ENCODE measurements at places on chromosomes 16 and 17. TPM values are rescaled to one million over a fixed set of nuclear protein-coding genes. Genes with fewer than 3 reads are reported as not detected.

GRCh38 chr16:23950291-23950894 is 114.6 kb downstream of the PRKCB start:
- DNase-seq, result no peak

- no peak for DNase-seq
Measured at GRCh38 chr17:79033741-79034501, 10.0 kb downstream of the C1QTNF1 start.

The SALL1 gene
- polyA plus RNA-seq, result 0.61 TPM

DNA sequence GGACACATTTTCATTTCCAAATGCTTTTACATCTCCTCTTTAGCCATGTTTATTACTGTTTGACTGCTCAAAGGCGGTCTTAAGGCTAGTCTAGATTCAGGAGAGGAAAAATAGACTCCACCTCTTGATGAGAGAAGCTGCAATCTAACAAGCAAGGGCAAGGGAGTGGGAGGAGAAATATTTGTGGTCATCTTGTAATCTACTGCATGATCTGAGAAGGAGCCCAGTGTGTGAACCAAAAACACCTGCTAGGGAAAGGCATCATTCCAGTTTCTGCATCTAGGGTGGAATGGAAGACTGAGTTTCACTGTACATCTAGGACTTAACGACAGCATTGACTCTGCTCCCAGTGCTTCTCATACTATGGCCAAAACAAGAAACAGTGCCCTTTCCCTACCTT is 232.2 kb upstream of the HS3ST3A1 start:
- DNase-seq, result no peak

The PRCD gene
- 8.6 TPM for polyA plus RNA-seq

The KRTAP9-2 gene
- not detected for polyA plus RNA-seq

DNA sequence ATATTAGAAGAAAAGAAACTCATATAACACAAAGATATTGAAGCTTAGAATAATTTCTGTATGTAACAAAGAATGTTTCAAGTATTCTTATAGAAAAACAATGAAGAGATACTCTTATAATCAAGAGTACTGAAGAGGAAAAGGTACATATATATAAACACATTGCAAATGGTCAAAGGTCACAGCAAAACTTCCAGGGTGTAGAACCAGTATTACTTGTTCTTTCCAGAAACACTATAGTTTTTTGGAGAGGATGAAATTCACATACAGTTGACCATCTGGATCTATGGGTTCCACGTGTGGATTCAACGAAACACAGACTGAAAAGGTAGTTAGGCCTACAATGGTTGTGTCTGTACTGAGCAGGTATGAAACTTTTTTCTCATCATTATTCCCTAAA is 22.6 kb downstream of the PRPSAP1 start:
- DNase-seq, result no peak

The TMEM88 gene
- 12.0 TPM for polyA plus RNA-seq

GRCh38 chr17:1414001-1414574 is 14.1 kb upstream of the YWHAE start:
- no peak for DNase-seq

DNA sequence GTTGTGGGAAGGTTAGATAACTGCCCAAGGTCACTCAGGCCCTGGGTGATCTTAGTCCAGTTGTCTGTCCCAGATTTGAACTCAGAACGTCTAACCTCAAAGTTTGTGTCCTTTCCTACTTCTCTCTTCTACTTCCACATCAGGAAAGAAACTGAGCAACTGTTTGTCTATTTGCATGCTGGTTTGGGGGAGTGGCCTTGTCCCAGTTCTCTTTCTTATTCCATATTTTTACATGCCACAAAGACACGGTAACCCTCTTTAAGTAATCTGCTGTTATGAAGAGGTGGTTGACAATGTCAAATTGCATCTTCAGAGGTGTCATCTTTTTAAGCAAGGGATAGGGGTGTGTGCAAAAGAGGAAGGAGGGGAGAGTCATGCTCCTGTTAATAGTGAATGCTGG is 432.5 kb downstream of the HS3ST3B1 start:
- no peak for DNase-seq

DNA sequence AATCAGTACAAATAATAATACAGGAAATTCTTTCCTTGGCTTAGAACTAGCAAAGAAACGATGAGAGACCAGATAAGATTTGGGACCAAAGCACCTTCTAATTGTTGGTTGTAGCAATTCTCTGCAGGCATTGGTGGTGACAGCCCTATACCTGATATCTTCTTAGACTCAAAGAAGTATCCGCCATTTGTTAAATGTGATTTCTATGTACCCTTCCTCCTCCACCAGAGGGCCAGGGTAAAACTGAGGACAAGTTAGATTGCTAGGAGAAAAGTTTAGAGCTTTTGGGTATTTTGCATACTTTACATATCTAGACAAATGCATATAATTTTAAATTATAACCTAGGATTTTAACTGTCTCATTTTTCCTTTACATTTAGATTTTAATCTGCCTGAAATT is 304.3 kb downstream of the HS3ST4 start:
- DNase-seq, result no peak

DNA sequence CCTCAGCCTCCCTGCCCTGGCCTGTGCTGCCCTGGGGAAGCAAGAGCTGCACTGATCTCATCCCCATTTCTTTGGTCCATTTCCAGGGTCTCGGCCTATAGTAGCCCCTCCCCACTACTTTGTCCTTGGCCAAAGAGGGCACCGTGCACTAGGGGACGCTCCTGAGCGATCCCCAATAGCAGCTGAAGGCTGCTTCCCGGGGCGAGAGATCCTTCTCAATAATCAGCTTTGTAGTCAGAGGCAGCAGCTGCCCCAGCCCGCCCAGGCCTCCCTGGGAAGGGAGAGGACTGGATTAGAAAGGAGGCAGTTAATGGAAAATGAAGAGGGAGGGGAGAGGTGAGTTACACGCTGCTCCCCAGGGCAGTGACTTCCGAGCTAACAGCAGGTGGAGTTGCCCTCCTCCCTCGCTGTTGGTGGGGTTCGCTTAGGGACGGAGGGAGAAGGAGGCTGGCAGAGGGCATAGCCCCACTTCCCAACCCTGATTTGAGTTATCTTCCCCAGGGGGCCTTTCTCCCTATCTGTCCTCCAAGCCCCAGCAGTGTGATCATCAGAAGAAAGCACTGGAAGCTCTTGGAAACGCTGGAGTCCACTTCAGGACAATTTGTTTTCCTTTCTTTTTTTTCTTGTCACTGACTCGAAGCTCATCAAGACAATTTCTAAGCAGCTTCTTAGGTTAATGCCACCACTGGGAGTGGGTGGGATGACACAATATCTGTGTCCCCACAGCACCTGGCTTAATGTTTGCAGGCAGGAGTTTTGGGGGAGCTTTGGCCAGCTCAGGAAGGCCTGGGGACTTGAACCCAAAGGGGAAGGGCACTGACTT is 2.6 kb downstream of the MXRA7 start:
- no peak for DNase-seq

GRCh38 chr16:87017371-87018012 is 299.7 kb downstream of the C16orf95 start:
- no peak for DNase-seq

The CHD9 gene
- polyA plus RNA-seq, result 88.0 TPM

- no peak for DNase-seq
Measured at GRCh38 chr17:44522883-44523671, 19.9 kb upstream of the GPATCH8 start.

The KCNJ12 gene
- 3.1 TPM for polyA plus RNA-seq

GRCh38 chr16:8949536-8950418 is 13.9 kb downstream of the USP7 start:
- no peak for DNase-seq

DNA sequence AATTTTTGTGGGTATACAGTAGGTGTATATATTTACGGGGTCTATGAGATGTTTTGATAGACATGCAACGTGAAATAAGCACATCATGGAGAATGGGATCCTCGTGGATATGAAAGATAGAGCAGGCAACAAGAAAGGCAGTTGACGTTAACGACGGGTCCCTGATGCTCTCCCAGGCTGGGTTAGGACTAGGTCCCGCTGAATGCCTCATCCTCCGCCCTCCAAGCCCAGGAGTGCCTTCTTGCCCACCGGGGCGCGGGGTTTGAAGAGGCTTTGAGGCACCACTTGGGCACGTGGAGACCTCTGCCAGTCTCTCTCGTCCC is 9.5 kb upstream of the ZFP90 start:
- no peak for DNase-seq

The ASPSCR1 gene
- polyA plus RNA-seq, result 45.2 TPM

DNA sequence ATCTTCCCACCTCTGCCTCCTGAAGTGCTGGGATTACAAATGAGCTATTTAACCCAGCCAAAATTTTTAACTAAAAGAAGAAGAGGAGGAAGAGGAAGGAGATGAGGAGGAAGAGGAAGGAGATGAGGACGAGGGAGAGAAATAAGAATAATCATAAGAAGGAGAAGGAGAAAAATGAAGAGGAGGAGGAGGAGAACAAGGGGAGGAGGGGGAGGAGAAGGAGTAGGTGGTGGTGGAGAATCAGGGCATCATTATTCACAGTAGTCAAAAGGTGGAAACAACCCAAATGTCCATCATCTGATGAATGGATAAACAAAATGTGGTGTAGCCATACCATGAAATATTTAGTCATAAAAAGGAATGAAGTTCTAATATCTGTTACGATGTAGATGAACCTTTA is 21.2 kb upstream of the MGAT5B start:
- no peak for DNase-seq

Data from left lung (tissue), 14 donors.